Stimulated activated CD8-positive, alpha-beta memory T cell treated with anti-CD3 and anti-CD28 coated beads, Interleukin-7, amount 100 ng/mL, for 24 hours (primary cell): ENCODE measurements at places on chromosomes 6 and 20.

DNA sequence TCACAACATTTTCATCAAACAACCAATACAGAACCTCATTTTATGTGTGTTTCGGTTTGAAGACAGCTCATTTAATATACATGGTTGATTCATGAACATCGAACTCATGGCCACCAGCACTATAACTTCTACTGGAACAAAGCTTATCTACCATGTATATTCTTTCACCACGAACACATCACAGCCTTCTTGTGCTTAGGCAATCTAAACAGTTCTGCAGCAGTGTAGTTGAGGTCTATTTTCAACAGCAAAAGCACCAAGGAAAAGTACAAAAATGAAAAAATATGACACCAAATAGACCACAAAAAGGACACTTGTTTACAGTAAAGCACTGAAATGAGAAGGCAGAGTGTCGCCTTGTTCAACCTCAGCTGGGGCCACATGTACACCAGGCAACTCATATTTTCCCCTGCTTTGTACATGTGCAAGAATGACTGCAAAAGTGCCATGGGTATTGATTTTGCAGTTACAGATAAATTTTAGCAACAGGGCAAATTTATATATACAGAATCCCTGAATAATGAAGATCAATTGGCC lies 25.8 kb upstream of the KCNK5 start:
- DNase-seq: no peak

GRCh38 chr6:122853259-122853995 lies 64.4 kb downstream of the SMPDL3A start:
- no peak for DNase-seq

- no peak for DNase-seq
These were observed 413.7 kb downstream of the QKI start for GRCh38 chr6:163828038-163828795.

- DNase-seq: no peak
These were observed 43.4 kb downstream of the PSMB1 start for GRCh38 chr6:170509723-170510018.

- no peak for DNase-seq
These were observed 136.9 kb downstream of the PREX1 start for GRCh38 chr20:48690888-48691287.

GRCh38 chr6:125814481-125814880 lies 23.7 kb downstream of the NCOA7 start:
- DNase-seq: no peak

GRCh38 chr6:82144852-82145340 lies 102.6 kb downstream of the IBTK start:
- no peak for DNase-seq
